ENCODE measurements at places on chromosomes 3 and 15.

DNA sequence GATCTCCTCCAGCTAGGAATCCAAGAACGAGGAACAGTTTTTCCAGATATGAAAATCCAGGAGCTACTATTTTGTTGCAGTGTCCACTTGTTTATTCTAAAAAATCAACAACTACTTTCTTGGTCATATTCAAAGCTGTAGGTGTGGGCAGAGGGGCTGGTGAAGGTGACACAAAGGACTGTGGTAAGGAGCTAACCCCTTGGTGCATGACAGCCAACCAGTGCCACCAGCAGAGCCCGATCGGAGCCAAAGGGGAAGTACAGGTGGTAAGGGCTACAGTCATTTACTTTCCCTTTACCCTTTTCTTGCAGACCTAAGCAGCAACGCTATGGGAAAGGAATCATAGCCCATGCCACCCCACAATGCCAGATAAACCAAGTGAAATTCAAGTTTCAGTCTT, 30.7 kb downstream of the PLA1A start:
- DNase-seq = no peak

GRCh38 chr3:153008226-153008625, 153.8 kb upstream of the RAP2B start:
- no peak for DNase-seq

- no peak for DNase-seq
These were observed 107.1 kb upstream of the LINGO1 start for GRCh38 chr15:77739591-77740378.

GRCh38 chr15:57731530-57732103, 25.1 kb downstream of the POLR2M start:
- no peak for DNase-seq

DNA sequence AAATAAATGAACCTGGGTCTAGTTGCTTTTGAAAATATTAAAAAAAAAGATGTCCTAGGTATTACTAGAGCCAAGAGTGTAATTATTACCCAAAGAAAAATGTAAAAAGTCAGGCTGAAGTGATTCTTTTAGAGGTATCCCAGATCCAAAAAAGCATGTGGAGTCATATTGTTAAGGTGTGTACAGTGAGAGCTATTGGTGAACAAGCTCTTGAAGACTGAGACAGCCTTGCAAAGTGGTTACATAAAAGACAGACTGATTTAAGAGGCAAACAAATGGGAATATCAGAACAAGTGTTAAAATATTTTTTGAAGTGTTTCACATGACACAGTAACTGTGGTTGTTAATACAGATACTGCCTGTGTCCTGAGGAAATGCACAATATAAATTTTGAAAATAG, 624.5 kb downstream of the PLOD2 start:
- no peak for DNase-seq

DNA sequence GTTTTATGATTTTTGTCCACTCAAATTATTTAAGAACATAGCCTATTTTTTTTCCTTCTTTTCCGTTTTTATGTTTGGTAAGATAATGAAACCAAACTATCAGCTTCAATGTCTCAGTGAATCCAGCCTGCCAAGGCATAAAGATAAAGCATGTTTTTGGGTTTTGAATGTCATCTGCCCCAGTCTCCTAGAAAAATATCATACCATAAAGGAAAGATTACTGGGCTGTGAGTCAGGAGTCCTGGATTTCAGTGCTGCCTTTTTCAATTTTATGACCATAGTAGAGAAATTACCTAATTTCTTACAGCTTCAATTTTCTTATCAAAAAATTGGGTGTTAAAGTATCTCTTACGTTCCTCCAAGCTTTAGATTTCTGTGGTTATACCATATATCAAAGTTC, 87.5 kb downstream of the GAP43 start:
- no peak for DNase-seq

DNA sequence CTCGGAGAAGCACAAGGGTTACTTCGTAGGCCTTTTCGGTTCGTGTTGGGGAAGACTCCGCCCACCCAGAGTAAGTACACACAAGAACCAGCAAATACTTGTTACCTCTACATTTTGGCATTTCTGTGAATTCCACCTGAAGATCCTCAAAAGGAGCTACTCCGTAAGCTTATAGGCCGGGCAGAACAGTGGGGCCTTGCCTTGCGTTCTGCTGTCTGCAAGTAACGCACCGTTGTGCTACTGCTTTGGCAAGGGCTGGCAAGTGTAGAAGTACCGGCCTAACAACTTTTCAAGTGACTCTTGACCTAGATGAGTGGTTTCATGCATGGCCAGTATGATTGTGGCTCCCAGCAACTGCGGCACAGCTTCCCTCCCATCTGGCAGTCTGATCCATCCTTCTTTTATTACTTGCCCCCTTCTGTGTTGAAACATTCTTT, 6.4 kb upstream of the DNAAF4 start:
- no peak for DNase-seq

DNA sequence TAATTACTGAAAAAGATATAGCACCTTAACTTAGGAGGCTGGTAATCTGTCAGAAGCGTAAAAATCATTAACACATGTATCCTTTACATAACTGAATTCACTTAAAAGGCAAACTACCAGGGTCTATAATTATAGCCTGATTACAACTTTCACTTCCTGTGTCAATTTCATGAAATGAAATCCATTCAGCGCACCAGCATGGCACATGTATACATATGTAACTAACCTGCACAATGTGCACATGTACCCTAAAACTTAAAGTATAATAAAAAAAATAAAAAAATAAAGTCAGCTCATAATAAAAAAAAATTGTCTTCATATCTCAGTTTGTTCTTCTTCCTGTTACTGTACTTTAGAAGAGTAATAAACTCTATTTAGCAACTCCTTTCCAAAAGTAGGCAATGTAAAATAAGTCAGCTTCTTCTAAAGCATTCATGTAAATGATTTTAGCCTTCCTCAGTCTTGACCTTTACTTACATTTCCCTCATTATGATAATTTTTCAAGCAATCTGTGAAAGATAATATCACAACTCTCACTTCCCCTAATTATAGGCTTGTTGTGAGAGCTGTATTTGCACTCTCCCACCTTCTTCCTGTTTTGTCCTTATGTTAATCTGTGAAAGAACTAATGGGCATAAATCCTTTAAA, 50.1 kb downstream of the KBTBD8 start:
- DNase-seq = no peak

GRCh38 chr3:33904730-33905129, 106.3 kb downstream of the PDCD6IP start:
- DNase-seq = no peak

DNA sequence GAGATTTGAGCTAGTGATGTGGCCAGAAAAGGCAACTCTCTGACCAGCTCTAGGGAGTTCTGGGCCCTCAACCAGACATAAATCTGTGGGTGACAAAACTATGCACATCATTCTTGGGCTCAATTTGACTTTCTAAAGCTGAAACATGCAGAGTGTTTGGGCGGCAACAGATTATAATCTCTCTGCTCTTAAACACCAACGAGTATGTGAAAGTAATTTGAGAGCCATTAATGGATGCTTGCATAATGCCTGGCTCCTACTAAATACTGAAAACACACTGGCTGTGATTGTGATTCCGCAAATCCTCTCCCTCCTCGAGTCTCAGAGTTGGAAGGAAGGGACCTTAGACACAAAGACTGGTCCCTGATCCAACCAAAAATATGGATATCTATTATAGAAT, 186.7 kb downstream of the UACA start:
- no peak for DNase-seq

DNA sequence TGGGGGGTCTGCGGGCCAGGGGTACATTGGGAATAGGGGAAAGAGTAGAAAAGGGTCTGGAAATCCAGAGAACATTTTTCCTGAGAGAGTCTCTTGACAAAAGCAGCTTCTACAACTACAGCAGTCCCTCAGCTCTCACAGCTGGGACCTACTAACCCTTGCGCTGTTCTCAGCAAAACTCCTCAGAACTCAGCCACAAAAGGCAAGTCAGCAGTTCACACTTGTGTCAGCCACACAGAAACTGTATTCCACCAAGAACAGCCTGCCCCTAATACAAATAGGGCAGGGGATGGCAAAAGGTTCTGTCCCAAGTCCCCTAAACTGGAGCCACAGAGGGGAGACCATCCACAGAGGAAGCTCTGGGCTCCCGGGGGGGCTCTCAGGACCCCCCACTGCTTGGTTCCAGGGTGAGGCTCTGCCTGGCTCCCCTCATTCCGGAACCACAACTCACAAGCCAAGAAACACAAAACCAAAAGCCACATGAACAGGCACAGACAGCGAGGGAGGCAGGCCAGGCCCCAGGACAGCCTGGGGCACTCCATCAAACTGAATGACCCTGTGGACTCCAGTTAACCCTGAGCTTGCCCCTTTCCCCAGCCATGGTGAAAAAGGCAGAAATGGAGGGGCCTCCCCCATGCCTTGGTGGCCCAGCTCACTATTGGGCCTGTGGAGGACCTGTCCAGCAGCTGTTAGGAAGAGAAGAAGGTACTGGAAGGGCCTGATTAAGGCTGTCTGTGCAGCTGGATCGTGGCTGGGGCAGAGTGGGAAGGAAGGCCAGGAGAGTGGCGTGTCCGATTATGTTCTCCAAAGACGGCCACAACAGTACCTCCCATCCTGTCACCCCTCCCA, 162.0 kb downstream of the CHSY1 start:
- DNase-seq = no peak

DNA sequence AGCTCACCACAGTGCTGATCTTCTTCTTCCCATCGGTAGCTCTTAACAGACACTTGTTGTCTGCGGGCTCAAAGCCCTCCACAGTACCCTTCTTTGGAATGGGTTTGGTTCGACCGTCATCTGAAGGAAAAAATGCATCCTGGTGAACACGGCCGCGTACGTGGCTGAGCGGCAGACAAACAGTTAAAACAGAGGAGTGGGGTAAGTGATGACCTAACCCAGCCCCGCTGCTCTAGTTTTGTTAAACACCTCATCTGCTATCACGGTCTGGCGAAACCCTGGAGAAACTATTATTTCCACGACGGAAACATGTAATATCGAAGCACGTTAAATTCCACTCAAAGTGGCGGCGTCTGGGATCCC, 725 bp downstream of the SRP14 start:
- no peak for DNase-seq

DNA sequence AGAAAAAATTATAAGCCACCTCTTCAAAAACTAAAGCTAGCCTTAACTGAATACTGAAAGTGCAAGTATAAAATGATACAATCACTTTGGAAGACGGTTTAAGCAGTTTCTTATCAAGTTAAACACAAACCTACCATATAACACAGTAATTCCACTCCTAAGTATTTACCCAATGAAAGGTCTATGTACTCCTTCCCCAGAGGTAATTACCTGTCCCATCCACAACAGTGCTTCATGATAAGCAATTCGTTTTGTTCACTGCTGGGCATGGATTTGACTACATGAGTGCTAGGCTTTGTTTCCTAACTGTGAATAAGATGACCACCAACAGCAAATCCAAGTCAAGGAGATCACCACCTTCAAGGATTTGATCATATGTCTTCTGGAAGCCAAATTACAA, 4.3 kb downstream of the COX5A start:
- DNase-seq = no peak

DNA sequence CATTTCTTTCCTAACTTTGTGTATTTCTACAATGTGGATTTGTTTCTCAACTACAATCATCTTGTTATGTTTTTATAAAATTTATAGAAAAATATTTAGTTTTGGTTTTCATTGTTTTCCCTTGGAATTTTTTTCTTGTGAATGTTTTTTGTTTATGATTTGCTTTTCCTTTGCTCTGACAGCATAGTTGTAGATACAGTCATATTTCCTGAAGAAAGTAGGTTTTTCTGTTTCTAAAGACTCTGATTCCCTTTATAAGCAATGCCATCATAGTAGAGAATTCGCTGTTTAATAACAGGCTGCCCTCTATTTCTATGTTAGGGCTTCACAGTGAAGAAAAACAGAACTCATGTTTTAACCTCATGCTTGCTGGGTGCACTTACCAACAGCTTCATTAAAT, 482.3 kb downstream of the ZBBX start:
- no peak for DNase-seq

DNA sequence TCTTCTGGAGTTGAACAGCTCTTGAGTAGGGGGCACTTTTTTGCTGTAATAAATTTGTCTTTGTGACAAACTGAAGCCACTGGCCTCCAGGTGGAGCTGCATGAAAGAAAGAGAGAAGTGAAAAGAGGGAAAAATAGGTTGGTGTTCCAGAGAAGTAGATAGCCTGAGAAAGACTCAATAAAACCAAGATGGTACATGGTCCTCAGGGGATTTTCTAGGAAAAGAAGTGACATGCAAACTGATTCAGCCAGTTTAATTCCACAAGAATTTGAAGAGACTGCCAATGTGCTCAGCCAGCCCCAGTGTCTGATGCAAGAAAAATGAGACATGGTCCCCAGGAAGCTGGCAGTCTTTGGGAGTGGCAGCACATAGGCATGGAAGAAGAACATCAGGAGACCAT, 152.7 kb downstream of the CD47 start:
- no peak for DNase-seq

GRCh38 chr3:179739816-179740594, 87.2 kb downstream of the USP13 start:
- DNase-seq = no peak

DNA sequence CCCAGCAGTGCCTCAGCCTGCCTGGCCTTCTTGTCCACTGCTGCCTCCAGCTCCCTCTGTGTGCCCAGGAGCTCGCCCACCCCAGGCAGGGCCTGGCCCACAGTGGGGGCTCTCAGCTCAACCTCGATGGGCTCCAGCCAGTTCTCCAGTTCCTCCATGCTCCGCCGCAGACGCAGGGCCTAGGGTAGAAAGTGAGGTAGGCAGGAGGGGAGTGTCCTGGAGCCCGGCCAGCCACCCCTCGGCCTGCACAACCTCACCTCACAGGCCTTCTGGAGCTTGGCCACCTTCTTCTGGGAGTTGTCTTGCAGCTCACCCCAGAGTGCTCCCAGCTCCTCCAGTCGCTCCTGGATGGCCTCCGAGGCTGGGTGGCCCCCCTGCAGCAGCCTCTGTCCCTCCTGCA, 18.7 kb downstream of the PLA2G4B start:
- DNase-seq = no peak

- no peak for DNase-seq
These were observed 483.2 kb downstream of the RBMS3 start for GRCh38 chr3:29764041-29764440.

DNA sequence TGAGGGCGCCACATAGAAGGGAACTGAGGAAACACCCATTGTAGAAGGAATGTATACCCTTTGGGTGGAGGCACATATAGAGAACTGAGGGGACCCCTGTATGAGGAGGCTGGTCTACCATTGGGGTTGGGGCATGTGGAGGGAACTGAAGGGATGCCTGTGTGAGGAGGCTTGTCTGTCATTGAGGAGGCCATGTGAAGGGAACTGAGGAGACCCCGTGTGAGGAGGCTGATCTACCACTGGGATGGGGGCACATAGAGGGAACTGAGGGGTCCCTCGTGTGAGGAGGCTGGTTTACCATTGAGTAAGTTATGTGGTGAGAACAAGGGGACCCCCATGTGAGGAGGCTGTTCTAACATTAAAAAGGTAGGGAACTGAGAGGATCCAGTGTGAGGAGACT, 156.1 kb downstream of the FBLN2 start:
- no peak for DNase-seq

GRCh38 chr3:106811376-106811775, 565.9 kb upstream of the CCDC54 start:
- no peak for DNase-seq

DNA sequence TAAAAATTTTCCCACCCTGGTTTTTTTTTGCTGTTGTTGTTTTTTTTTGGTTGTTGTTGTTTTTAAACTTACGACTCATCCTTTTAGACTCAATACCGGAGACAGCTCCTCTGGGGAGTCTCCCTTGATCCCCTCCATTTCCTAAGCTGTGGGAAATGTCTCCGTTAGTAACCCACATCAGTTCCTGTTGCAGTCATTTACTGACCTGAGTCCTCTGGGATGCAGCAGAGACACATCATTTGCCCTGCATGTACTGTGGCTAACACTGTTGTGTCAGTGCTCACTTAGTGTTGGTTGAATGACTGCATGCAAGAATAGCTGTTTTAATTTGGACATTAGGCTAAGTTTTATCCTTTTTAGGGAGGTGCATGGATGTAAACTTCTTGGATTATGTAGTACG, 83.8 kb downstream of the MBNL1 start:
- DNase-seq = no peak
